NCI-H748 treated with DMSO at 0.1 percent for 48 hours (cell line): ENCODE measurements at places on chromosomes 7 and 10.
A peak's percentile ranks its signal among the peaks of the same experiment; 100 is the strongest.

DNA sequence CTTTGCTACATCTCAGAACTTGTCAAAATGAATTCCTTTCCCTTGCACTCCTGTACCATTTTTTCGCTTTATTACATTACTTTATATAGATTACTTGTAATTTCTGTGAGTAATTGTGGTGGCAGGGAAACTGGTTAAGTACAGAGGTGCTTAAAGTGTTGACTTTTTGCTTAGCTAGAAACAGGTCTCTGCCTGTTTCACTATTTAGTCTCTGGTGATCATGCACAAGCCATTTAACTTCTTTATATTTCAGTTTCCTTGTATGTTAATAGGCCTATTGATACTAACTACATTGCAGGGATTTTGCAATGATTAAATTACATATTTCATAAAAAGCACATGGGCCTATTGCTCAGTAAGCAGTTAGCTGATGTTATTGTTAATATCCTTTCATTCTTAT is 233.8 kb downstream of the PRKG1 start:
- DNase-seq, result no peak

DNA sequence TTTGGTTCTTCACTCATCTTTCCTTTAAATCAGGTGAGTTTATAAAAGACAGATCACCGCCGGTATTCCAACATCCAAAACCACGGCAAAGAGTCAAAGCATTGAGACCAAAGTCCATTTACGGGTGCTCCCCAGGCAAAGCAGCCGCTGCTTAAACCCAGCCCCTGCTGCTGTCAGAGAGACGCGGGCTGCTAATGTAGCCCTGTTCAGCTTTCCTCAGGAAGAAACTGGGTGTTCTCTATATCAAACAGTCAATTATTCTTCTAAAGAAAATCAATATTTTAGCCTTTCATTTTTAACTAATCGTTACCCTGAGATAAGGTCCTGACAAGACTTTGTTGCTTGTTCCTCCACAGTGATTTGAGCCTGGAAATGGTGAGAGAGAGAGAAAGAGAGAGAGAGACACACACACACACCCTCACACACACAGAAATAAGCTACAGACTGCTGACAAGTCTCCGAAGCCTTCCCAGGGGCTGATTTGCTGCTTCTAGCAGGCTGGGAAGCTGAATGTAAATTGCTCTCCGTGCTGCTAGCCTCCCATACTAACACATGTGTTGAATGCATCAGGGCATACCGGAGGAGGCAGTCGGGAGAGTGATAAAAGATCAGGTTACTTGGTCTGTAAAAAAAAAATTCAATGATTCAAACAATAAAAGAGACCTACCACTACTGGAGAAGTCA is 183.0 kb upstream of the ANK3 start:
- DNase-seq, result peak; percentile 39

GRCh38 chr7:148849393-148850098 is 34.5 kb downstream of the EZH2 start:
- DNase-seq, result no peak

DNA sequence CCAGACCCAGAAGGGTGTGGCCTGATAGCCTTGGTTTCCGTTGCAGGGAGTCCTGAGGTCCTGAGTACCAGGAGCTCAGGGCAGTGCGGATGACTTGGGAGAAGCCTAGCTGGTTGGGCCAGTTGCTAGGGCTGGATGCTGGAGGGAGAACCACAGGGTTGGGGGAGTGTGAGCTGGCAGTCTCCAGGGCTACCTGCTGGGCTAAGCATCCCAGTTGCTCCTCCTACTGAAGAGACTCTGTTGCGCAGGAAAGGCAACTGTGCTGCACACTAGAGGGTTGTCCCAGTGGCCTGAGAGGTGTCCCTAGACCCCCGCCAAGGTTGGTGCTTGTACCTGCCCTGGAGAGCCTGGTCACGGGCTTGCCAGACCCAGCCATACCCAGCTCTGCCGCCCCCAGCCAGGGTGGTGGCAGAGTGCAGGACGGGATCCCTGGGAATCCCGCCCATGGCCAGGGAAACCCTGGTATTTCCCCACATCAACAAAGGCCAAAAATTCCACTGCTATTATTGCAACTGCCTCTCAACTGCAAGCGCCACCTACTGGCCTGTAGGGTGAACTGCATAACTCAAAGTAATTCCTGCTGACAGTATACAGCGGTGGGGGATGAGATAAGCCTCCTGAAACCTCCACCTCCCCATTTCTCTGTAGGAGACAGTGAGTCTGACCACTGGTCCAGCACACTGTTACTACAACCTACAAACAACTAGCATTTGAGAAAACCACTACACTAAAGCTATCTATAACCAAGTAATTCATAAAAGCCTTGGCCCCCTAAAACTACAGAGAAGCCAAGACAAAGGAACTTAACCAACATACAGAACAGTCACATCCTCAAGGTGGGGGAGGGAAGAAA is 67.6 kb upstream of the DDC start:
- no peak for DNase-seq

- no peak for DNase-seq
Observed at GRCh38 chr10:37010741-37011140, 114.7 kb upstream of the ANKRD30A start.
